ENCODE measurements at places on chromosomes 2 and 18.

DNA sequence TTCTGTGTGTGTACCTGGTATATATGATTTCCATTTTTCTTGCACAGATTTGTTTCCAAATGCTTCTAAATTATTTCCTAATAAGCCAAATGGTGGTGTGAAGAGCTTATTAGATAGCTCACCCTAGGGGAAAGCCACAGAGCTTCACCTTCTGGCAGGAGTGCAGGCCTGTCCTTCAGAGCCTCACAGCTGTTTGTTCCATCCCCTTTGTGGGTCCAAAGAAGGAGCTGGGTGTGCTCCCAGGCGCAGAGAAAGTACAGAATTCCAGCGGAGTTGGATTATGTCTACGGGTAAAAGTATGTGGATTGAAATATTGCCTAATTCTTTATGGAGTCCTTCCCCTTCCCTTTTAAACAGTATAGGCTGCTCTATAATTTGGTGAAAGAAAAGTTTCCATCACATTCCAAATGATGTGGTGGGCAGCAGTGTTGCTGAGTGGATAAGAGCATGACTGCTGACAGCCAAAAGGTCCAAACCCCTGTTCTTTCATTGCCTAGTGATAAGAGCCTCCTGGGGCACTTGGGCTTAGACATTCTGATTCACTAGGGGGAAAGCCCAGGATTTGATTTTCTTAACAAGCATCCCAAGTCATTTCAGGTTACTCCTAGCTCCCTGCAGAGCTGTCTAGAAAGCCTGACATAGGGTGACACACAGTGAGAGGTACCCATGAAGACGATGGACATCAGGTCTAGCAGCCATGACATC, 86.6 kb downstream of the WDSUB1 start:
- DNase-seq: no peak

DNA sequence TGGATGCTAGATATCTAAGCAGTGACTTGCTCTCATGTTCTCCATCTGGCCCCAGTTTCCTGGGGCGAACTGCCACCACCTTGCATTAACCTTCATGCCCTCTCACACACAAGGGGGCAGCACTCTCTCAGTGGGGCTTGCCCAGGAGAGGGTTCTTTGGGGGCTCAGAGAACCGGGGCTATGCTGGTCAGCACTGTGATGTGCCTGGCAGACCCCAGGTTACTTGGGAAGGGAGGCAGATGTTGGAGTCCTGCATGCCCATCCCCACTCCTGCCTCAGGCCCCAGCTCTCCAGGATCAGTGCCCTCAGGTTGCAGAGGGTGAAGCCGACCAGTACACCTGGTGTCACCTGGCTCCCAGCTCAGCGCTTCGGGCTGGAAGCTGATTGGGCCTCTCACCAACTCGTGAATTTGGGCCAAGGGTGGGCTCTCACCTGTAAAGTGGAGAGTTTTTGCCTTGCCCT, 396.2 kb upstream of the HS6ST1 start:
- no peak for DNase-seq

GRCh38 chr2:173136599-173136998, 61.0 kb downstream of the MAP3K20 start:
- DNase-seq: no peak

DNA sequence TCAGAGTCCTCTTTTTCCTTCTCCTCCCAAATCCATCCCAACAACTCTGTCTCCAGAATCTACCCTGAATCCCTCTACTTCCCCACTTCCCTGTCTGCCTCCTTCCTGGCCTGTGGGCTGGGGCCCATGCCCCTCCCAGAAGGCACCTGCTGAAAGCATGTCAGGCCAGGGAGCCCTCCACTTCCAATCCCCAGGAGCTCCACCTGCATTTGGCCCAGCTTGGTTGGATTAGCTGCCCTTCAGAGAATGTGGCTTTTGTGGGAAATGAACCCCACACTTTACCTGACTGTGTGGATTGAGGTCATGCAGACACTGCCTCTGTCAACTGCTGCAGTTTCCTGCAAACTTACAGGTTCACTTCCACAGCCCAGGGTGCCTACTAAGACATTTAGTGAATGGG, 58.5 kb downstream of the ACOXL start:
- no peak for DNase-seq

GRCh38 chr18:12046046-12046750, 47.4 kb upstream of the ANKRD62 start:
- no peak for DNase-seq

DNA sequence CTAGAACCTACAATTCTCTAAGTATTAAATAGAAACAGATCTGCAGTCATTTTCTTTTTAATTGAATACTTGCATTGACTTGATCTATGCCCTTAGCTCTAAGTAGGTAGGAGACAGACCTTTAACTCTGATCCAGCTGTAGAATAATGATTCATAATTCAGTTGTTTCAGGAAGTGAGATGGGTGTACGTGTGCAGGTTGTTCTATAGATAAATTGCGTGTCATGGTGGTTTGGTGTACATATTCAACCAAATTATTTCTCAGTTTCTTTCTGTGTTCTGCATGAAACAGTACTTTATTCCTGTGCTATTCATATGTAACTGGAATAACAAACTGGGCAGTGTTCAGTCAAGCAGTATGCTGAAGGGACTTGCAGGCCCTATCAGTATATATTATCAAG, 34.3 kb upstream of the CD226 start:
- no peak for DNase-seq

- no peak for DNase-seq
Observed at GRCh38 chr2:85536479-85536878, 2.5 kb upstream of the MAT2A start.

DNA sequence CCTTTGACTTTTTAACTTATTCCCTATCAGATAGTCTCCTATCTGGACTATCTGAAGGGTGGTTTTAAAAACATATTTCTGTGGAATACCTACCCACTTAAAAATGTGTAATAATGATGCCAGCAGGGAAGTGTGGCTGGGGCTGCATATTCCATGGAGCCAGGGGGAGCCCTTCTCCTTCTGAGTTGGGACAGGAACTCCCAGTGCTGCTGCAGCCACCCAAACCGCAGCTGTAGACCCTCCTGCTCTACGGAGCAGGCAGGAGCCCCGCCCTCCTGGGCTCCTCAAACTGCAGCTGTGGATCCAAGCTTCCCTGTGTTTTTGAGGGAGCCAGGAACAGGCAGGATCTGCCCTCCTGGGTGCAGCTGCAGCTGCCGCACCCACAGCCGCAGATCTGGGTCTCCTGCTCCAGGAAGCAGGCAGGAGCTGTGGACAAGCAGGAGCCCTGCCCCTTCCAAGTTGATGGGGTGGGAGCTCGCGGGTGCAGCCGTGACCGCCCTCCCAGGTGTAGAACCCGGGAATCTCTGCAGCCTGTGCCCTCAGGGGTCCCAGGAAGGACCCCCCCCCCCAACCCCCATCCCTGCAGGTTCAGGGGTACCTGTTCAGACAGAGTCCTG, 57.8 kb downstream of the PDK1 start:
- DNase-seq: no peak

- DNase-seq: no peak
Observed at GRCh38 chr2:98452396-98453027, 7.9 kb downstream of the INPP4A start.

- no peak for DNase-seq
Observed at GRCh38 chr2:236133410-236134012, 34.7 kb downstream of the GBX2 start.

- no peak for DNase-seq
Observed at GRCh38 chr18:66395671-66396218, 208.1 kb downstream of the CDH19 start.
